ENCODE measurements at places on chromosomes 1 and 21.

DNA sequence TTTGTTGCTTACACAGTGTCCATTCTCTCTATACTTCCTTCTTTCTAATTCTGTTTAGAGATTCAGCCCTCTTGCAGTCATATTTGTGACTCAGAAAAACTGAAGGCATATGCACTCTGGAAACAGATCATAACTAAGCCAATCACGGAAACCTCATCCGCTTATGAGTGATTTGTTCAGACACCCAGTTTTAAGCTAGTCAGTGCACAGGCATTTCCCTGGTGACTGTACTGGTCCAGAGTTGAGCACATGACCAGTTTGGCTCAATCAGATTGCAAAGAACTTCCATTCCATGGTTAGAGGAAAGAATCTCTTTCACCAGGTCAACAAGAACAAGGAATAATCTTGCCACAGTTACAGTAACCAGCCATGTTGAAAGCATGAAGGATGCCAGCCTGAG is 69.2 kb upstream of the SGIP1 start:
- DNase-seq: peak; percentile 98

DNA sequence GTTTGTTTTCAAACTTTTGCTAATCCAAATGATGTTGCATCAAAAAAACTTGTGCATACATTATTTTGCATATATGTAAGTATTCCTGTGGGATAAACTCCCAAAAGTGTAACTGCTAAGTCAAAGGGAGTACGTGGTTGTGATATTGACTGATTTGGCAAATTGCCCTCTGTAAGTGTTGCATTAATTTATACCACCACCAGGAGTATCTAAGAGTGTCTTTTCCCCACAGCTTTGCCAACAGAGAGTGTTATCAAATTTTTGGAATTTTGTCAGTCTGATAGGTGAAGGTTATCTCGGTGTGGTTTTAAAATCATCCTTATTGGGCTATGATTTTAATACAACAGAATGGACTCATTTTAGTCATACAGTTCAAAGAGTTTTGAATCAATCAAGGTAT is 30.1 kb upstream of the PARP1 start:
- no peak for DNase-seq

DNA sequence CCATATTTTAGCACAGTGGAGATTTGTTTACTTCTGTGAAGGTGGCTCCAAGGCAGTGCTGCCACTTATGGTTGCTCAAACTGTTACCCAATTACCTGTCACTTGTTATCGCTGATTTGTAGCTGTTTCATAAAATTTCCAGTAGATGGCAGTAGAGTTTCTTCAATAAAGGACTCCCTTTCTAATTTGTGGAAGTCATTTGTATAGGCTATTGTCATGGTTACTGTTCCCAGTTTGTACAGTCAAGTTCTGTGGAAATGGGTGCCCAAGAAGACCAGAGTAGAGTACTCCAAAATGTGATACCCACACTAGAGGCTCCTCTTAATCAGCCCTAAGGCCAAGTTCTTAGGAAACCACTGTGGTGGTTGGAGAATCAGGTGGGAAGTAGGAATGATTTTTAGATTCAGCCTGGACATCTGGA is 186.1 kb downstream of the CLEC20A start:
- DNase-seq: peak; percentile 85

DNA sequence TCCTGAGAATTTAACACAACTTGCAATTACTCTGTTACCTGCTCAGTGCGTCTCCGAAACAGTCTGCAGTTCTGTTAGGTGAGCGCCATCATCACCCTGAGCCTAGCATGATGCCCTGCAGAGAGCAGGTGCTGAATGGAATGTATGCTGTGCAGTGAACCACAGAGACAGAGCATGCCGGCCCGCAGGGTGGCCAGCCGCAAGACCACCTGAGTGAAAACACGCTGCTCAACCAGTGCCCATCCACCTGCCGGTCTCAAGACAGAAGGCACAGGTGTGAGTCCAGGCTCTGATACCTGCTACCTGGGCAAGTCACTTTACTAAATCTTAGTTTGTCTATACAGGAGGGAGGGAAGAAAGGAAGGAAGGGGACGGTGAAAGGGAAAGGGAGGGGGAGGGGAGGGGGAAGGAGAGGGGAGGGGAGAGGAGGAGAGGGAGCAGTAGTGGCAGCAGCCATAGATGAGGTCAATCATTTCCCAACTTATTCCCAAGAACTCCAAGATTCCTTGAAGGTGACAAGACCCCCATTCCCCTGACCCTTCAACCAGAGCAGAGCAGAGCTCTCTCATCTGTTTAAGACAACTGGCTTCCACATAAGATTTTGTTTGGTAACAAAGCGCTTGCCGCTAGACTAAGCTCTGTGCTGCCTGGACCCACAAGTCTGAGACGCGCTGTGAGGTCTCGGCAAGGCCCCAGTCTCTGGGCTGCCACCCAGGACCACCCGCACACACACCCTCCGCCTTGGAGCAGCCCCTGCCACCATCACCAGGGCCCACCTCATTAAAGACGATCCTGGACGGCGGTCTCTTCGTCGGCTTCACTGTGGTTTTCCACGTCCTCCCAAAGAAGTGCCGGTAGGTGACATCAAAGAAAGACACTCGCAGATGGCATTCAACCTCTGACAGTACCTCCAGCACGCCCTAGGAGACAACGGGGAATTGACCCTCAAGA is 14.5 kb downstream of the NPHP4 start:
- no peak for DNase-seq

- no peak for DNase-seq
These were observed 222.0 kb downstream of the SDCCAG8 start for GRCh38 chr1:243477731-243478290.

DNA sequence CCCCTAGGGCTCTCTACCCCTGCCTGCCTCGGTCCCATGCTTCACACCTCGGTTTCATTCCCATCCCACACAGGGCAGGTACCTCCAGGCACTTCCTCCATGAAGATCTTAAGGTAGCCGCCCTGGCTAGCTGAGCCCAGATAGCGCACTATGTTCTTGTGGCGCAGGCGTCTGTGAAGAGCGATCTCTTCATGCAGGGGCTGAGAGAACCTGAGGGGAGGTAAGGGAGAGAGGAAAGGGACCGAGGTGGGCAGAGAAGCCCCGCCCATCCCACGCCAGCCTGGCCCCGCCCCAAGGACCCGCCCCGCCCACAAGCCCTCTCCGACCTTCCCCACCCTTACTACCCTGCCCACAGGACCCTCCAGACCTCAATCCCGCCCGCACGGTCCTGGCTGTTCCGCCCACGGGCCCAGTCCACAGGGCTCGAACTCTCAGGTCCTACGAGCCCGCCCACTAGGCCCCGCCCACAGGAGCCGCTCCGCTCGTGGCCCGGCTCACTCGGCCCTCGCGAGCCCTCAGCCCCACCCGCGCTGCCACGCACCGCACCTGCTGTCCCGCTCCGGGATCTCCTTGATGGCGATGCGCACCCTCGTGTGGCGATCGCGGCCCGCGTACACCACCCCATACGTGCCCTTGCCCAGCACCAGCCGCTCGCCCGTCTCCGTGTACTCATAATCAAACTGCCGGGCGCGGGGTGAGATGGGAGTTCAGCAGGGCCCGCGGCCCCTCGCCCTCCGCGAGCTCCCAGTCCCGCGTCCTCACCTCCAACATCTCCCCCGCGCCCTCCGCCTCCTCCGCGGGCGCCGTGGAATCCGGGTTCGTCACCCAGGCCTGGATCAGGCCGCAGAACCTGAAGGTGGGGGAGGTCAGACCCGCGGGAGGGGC is 6.4 kb downstream of the MAP3K6 start:
- DNase-seq: no peak

GRCh38 chr21:14900058-14900457 is 164.7 kb downstream of the NRIP1 start:
- DNase-seq: peak; percentile 77

DNA sequence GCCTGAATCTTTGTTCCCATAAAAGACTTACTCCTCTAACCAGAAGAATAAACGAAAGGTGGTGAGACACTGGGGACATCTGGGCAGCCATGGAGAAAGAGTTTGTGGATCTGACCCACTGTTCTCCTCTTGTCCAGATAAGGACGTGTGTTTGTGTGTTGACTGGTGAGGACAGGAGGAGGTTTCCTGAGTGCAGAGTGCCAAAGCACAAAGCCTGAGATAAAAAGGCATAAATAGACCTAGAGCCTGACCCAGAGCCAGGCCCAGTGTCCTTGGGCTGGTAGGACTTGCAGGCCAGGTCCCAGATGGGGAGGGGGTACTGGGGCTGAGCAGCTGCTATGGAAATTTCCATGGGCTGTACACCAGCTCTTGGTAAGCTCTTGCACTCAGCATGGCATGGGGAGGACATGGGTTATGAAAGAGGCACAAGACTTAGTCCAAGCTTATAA is 19.6 kb upstream of the COQ8A start:
- DNase-seq: no peak

All from M059J (cell line).